Ascending aorta (tissue), 2 donors: ENCODE measurements at places on chromosomes 16 and 17. TPM values are rescaled to one million over a fixed set of nuclear protein-coding genes. Genes with fewer than 3 reads are reported as not detected.

- H3K4me1 ChIP-seq, result no peaks in the 10 kb centered on the region
- no peaks in the 10 kb centered on the region for H3K27me3 ChIP-seq
- no peak for DNase-seq
- no peaks in the 10 kb centered on the region for H3K36me3 ChIP-seq
- H3K4me3 ChIP-seq, result no peak overlapping the region
Measured at GRCh38 chr16:9256196-9256595, 164.8 kb downstream of the HAPSTR1 start.

DNA sequence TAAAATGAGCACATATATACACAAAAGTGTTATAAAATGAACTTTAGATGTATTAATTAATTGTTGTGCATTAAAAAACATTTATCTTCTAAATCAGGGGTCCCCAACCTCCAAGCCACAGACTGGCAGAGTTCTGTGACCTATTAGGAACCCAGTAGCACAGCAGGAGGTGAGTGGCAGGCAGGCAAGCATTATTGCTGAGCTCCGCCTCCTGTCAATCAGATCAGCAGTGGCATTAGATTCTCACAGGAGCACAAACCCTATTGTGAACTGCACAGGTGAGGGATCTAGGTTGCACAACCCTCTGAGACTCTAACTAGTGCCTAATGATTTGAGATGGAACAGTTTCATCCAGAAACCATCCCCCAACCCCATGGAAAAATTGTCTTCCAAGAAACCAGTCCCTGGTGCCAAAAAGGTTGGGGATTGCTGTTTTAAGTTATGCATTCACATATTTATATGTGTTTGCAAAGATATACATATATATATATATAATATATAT is 583.7 kb downstream of the KCNJ2 start:
- H3K27me3 ChIP-seq, result no peaks in the 10 kb centered on the region
- no peak overlapping the region for H3K4me3 ChIP-seq
- DNase-seq, result no peak
- H3K4me1 ChIP-seq, result no peaks in the 10 kb centered on the region

- H3K27ac ChIP-seq, result no peak overlapping the region
- no peaks in the 10 kb centered on the region for H3K4me1 ChIP-seq
- no peaks in the 10 kb centered on the region for H3K27me3 ChIP-seq
- H3K36me3 ChIP-seq, result no peaks in the 10 kb centered on the region
- no peak overlapping the region for H3K4me3 ChIP-seq
- no peak for DNase-seq
Measured at GRCh38 chr16:51812945-51813344, 661.9 kb upstream of the SALL1 start.

The NFATC2IP gene
- 11.2 TPM for total RNA-seq

DNA sequence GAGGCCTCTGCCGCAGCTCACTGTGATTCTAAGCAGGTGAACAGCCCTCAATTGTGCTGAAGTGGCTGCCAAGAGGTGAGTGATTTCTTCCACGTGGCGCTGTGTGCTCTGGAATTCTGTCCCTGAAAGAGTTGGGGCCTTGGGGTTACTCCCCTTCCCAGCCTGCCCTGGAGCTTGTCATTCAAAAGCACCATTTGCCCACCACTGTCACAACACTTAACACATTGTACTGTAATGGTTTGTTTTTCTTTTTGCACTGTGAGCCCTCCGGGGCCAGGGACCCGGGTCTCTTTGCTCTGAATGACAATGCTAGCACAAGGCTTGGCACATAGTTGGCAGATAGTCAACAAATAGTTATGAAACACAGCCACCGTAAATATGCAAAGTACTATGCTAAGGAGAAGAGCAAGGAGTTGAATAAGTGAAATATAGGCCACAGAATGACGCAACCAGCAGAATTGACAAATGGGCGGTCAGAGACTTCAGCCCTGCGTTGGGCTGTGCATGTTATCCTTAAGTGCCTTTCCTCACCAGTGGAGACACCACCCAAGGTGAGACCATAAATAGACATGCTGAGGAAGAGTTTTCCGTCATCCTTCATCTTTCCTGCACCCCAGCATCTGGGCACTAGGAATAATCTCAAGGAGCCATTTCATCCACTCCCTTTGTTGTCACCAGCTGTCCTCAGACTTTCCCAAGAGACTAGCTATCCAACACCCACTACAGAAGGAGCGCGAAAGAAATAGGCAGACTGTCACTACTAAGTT is 112.0 kb upstream of the DNAH9 start:
- H3K27ac ChIP-seq, result no peak overlapping the region
- no peaks in the 10 kb centered on the region for H3K27me3 ChIP-seq
- no peaks in the 10 kb centered on the region for H3K36me3 ChIP-seq
- H3K4me3 ChIP-seq, result no peak overlapping the region
- no peak for DNase-seq
- H3K4me1 ChIP-seq, result no peaks in the 10 kb centered on the region

DNA sequence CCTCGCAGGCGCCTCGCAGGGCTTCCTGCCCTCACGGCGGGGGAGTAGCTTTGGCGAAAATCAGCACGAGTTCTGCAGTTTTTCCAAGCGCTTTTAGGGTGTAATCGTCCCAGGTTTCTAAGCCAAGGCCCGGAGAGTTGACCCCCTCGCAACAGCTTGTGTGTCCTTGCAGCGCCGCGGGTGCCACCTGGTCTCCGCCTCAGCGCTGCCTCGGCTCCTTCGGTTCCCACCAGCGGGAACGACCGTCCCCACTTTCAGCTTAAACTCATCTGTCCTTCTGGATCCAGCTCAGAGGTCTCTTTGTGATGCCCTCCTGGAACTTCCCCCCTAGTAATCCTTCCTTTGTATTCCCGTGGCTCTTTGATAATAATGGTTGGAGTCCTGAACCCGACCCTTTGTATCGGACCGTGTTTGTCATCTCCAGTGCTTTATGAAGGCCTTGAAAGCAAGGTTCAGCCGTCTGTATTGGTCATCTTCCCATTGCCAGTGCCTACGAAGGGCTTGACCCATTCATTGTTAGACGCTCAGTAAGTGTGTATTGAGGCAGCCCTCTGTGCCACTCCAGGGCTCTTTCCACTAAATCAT is 858 bp upstream of the SMARCE1 start:
- peaks cover 5% of the 10 kb centered on the region for H3K36me3 ChIP-seq
- no peak for DNase-seq
- H3K27me3 ChIP-seq, result no peaks in the 10 kb centered on the region
- H3K4me3 ChIP-seq, result peak overlapping the region; percentile 79
- H3K4me1 ChIP-seq, result peaks cover 31% of the 10 kb centered on the region
- H3K27ac ChIP-seq, result peak overlapping the region; percentile 98

The GPATCH8 gene
- 13.3 TPM for total RNA-seq

DNA sequence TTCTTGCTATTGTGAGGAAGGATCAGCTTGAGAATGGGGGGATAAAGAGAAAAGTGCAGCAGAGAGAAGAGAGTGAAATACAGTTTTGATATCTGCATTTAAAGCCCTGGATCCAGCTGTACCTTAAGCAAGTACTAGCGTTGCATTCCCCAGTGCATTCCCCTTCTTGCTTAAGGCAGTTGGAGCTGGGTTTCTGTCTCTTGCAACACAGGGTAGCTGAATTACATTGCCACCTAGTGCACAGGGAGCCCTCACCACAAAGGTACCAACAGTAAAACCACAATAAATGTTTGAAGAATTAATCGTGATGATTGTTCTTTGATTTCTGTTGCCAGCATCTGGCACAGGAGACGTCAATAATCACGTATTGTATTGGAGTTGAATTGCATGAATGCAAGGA is 588.7 kb downstream of the RBFOX1 start:
- no peak overlapping the region for H3K4me3 ChIP-seq
- DNase-seq, result no peak
- no peaks in the 10 kb centered on the region for H3K4me1 ChIP-seq
- no peaks in the 10 kb centered on the region for H3K36me3 ChIP-seq

GRCh38 chr17:49965524-49965909 is 3.5 kb upstream of the DLX4 start:
- no peaks in the 10 kb centered on the region for H3K36me3 ChIP-seq
- H3K4me3 ChIP-seq, result no peak overlapping the region
- no peak overlapping the region for H3K27ac ChIP-seq
- DNase-seq, result no peak
- H3K27me3 ChIP-seq, result peaks cover 33% of the 10 kb centered on the region
- H3K4me1 ChIP-seq, result peaks cover 31% of the 10 kb centered on the region

GRCh38 chr16:57530104-57530521 is 6.3 kb downstream of the CCDC102A start:
- no peak for DNase-seq
- H3K4me3 ChIP-seq, result no peak overlapping the region
- H3K27ac ChIP-seq, result peak overlapping the region; percentile 71
- H3K36me3 ChIP-seq, result peaks cover 5% of the 10 kb centered on the region

DNA sequence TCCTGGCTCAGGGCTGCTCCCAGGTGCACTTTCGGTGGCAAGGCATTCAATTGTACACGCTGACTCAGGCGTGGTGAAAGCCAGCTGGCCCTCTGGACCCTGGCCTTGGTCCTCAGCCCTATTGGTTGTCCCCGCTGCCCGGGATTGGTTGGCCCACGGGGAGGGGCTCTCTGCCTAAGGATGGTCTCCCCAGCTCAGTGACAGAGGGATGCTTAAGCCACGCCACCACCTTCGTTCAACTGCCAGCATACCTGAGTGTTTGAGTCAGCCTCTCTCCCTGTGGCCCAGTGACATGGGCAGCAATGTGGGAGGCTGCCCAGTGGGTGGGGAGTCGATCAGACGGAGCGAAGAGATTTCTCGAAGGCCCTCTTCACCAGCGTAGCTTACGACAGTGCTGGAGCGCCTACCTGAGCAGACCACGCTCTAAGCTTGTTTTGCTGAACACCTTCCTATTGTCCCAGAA is 30.3 kb downstream of the IRF8 start:
- no peak for DNase-seq
- H3K27me3 ChIP-seq, result no peaks in the 10 kb centered on the region
- no peak overlapping the region for H3K27ac ChIP-seq
- no peaks in the 10 kb centered on the region for H3K4me1 ChIP-seq

The SNN gene
- total RNA-seq, result 2.1 TPM

The SLC52A1 gene
- not detected for total RNA-seq
